ENCODE measurements at places on chromosomes 1 and 21.
A peak's percentile ranks its signal among the peaks of the same experiment; 100 is the strongest.

GRCh38 chr21:15592271-15592860 is 137.4 kb upstream of the USP25 start:
- no peak for DNase-seq

GRCh38 chr1:31771891-31772668 is 7.9 kb upstream of the ADGRB2 start:
- no peak for DNase-seq

DNA sequence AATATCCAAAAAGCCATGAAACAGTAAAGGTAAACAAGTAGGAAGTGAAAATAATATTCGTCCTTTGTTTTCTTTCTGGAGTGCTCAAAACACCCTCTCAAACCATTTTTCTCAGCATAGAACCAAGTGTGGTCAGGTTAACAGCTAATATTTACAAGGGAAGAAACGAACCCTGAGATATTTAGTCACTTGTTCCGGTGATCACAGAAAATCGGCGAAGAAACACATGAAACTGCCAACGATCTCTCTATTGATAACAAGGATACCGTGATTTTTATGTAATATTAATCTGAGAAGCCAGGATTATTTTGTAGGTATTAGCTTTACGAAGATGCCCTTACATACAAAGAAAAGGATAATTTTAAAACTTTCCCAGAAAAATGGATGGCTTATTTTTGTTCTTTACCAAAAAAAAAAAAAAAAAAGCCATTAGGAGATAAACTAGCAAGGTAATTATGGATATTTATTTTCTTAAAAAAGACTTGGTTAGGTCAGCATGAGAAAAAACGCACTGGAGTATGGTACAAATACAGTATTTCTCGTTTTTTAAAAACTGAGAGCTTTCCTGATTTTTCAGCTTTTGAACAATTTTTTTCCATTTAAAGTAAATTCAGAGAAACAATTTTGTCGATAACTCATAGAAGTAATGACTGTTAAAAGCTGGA is 107.3 kb upstream of the HNRNPU start:
- no peak for DNase-seq

DNA sequence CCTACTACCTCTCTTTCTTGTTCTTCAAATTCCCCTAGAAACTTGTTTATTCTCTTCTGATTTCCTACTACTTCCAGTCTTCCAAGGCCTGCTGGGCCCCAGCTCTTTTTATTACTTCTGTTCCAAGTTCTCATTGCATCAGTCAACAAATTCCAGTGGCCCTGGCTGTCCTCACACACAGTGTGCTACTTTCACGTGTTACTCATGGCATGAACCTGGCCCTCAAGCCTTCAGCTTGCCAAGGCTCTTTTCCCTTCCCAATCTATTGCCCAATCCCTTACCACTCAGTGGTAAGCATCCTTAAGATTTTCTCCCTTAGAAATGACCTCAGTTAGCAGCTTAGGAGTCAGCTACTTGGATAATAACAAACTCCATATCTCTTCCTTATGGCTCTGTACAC is 613.5 kb downstream of the LMO4 start:
- no peak for DNase-seq

DNA sequence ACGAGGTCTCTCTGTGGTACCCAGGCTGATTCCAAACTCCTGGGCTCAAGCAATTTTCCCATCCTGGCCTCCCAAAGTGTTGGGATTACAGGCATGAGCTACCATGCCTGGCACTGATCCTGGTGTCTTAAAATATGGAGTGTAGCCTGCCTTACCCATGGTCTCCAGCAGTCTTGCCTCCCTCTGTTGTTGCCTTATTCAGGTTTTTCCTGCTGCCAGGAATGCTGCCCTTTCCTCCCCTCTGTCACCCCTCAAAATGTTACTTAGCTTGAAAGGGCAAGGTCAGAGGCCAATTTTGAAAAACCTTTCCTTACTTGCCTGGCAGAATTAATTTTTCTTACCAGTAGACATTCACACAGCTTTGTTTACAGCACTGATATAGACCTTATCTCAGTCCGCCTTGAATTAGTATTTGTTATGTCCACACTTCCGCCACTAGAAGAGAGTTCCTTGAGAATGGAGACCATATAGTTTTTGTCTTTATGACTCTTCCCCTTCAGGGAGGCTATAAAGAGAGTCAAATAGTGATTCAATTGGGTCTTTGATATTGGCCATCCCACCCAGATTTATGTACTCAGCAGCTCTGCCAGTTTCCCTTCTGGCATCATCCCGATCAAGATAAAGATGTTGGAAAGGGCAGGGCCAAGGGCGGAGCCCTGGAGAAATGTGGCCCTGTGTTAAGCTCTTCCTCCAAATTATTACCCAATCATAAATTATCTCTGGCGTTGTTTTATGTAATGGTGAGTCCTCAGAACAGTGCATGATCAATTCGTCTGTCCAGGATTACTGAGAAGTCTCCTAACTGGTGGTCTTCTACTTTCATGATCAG is 38.8 kb downstream of the C1orf21 start:
- peak; percentile 70 for DNase-seq

DNA sequence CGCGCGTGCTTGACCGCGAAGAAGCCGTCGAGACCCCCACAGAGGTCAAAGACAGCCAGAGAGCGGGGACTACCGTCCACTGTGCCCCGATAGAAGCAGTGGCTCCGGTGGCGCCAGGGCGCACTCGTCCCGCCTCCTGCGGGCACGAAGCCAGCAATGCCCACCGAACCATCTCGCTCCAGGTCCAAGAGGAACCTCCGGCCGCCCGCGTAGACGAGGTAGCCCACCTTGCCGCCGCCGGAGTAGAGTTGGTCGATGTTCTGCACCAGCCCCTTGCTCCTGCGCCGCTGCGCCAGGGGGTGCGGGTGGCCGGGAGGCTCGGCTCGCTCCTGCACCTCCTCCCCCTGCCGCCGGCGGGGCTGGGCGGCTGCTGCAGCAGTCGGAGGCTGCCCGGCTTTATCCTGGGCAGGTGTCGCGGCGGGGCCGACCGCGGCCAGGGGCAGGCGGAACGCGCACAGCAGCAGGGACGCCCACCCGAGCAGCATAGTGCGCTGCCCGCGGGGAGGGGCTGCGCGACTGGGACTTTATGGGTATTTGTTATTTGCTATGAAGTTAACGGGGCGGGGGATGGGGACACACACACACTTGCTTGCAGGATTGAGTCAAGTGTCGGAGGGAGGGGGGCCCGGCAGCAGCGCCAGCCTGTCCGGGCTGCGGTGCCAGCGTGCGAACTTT is 844 bp downstream of the ADAMTS5 start:
- peak; percentile 5 for DNase-seq

GRCh38 chr1:71783071-71783470 is 499.3 kb downstream of the NEGR1 start:
- no peak for DNase-seq

- DNase-seq, result no peak
These were observed 73.5 kb downstream of the JAK1 start for GRCh38 chr1:64892576-64893573.

DNA sequence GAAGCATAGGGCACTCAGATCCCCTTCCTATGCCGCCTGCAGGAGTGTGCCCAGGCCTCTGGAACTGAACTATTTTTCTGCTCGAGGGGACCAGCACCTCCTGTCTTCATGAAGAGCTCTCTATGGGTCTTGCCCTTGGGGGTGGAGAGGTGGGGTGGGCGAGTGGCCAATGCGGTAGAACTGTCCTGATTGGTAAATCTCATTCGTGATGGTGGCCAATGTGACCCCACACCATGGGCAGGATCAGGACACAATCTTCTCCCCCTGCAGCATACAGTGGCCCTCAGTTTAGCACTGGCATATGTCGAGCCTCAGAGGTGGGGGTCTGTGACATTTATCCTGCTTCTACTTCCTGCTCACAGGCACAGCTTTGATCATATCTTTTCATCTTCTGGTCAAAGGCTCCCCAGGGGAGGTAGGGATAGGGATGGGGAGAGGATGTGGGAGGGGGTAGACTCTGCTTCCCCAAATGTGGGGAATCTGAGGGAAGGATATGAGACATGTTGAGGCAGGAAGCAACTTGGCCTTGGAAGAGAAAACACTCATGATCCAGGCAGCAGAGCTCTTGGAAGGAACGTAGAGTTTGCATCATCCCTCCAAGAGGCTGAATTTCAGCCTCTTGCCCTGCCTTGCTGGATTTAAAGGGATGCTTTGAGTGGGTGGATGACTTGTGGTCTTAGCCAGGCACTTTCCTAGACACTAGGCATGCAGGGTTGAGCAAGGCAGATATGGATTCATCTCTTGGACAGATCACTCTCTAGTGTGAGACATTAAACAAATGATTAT is 81.8 kb downstream of the LAMC2 start:
- DNase-seq, result no peak

DNA sequence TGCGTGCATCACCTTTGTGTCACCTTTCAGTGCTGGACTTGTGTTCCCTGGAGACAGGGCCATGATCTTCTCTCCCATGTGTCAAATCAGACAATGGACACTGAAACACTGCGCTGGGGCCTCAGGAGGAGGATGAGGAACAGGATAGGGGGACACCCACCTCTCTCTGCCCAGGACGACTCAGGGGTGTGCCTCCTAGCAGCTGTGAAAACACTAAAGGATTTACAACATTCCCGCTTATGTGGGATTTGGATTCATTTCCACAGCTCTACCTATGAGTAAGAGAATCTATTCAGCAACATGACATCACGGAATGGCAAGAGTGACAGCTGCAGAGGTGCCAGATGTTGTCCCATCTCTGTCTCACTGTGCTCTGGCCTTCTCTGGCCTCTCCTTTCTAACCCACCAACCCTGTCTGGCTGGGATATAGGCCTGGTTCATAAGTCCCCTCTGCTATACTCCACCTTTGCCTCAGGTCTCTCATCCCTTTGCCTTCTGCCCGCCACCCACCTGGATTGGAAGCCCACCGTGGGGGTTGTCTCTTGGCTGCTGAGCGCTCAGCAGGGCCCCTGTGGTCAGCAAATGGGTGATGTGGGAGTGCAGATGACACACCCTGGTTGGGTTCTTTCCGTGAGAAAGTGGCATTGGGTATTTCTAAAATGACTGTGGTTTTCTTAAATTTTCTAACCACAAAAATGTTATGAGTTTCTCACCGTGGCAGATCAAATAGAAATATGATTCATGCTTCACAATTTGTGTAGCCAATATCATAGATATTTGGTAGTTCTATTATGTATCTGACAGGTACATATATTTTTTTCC is 47.1 kb upstream of the TLR5 start:
- no peak for DNase-seq

- DNase-seq, result no peak
These were observed 69.8 kb downstream of the RAP1GAP start for GRCh38 chr1:21599402-21599801.

DNA sequence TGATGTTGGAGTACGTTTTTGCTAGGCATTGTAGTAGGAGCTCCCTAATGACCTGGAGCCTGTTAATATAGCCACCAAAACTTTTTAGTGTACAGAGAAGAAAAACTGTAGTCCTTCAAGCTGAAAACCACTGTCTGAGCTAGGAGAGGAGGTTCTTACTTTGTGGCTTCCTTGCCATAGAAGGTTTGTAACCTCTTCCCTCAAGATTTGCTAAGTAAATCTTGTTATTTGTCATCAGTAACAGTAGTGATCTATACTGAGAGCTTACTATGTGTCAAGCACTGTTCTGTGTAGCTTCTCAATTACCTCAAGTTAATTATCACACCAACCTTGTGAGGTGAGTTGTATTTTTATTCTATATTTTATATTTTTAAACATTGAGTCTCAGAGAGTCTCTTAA is 21.2 kb upstream of the LRRC8C start:
- DNase-seq, result no peak

- peak; percentile 89 for DNase-seq
These were observed 9.8 kb upstream of the PHACTR4 start for GRCh38 chr1:28359592-28360239.

- DNase-seq, result no peak
These were observed 684.4 kb downstream of the PLA2G4A start for GRCh38 chr1:187513190-187513589.

DNA sequence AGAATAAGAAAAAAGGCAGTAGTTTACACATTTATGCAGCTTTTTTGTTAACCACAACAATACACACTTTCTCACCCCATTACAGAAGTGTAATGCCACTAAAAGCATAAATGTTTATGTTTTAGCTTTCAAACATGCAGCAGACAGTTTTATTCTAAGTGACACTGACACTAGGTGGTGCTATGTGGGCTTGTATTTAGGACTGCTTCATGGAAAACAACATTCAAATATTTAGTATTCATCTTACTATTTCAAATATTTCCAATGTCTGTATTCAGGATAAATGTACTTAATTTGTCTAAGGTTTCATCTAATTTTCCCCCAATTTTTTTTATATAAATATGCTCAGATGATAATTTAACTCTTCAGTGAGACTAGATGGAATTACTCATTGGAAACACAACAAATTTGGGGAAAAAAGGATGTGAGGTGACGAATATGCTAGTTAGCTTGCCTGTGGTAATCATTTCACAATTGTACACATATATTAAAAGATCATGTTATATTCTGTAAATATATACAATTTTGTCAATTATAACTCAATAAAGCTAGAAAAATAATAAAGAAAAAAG is 71.4 kb downstream of the USP1 start:
- DNase-seq, result no peak

- DNase-seq, result no peak
These were observed 58.0 kb upstream of the DMRTA2 start for GRCh38 chr1:50481142-50481736.

- no peak for DNase-seq
These were observed 12.4 kb downstream of the SLC26A9 start for GRCh38 chr1:205930799-205931281.

DNA sequence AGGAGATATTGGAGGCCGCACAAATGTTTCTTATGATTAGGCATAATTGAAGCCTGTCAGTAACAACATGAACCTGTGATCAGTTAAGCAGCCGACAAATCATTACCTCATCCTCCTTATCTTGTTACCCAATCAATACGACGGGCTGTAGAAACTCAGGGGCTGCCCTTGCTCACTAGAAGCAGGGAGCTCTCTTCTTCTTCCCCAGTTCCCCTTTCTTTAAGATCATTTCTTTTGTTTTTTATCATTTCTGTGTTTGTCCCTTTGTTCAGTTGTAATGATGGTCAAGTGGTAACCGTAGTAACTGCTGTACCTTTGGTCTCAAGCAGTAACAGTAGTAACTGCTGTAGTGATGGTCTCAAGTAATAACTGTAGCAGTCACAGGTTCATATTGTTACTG is 13.8 kb upstream of the FCGR2A start:
- DNase-seq, result no peak

- no peak for DNase-seq
These were observed 1527.3 kb upstream of the TPTE start for GRCh38 chr21:8993943-8994639.

DNA sequence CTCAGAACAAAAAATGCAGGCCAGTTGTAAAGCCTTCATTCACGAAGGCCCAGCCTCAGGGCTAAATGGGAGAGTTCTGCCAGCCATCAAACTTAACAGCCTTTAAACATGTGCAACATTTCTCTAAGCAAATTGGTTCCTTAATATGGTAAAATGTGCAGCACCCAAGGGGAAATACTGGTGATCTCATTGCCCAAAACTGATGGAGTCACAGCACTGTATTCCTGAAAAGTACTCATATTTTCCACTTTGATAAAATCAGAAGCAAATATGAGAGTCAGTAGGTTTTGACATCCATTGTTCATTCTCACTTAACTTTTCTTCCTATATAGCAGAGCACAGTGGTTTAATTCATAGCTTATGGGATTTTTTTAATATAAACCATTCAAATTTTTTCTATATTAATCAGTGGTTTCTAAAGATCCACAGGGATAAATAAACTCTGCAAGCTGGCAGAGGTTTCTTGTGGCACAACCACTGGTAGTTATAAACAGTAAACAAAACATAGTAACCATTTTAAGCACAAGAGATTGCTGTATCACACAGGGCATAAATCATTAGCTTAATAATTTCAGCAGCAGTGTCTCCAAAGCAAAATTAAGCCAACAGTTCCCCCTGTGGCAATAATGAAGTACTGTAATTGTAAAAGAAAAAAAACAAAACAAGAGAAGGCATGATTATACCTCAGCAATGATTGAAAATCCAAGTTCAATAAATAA is 106.9 kb upstream of the LYPLAL1 start:
- DNase-seq, result no peak

GRCh38 chr1:22222723-22223122 is 79.8 kb upstream of the WNT4 start:
- DNase-seq, result no peak

Measured in left colon (tissue), 2 donors.